LHCN-M2 (cell line): ENCODE measurements at places on chromosomes 1 and 21. TPM values are rescaled to one million over a fixed set of nuclear protein-coding genes. Genes with fewer than 3 reads are reported as not detected.

Gene FAM72C
- 0.13 and 1.8 TPM in 2 replicates for total RNA-seq

DNA sequence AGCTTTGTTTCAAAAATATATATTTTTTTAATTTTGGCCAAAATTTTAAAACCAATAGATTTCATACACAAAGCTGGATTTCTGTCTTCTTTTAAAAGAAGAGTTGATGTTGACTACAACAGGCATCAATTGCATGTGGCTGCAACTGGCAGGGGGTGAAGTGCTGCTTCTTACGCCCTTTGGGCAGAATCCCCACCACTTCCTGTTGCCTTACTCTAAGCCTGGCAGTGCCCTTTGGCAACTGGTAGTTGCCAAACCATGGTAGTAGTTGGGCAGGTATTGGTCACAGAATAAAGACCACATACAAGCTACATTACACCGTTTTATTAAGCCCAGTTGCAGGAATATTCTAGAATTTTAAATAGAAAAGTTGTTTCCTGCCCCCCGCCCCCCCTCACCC is 17.0 kb downstream of the LAMC2 start:
- DNase-seq = no peak

GRCh38 chr1:179786815-179787685 is 44.0 kb downstream of the FAM163A start:
- no peak for DNase-seq

DNA sequence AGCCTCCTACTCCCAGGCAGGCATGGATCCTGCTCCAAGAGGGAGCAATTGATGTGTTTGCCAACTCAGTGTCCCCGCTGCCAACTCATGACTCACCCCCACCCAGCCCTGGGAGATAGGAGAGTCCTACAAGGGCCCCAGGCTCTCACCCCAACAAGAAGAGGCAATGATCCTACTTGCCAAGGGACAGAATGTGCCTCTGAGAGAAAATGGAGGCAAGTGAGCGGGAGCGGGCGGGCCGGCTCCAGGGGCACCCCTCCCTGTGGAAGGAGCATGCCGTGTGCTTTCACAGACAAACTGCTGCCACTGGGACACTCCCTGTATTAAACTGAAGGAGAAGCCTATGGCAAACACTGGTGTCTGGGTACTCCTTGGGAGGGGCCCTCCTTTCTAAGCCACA is 16.7 kb downstream of the PKP1 start:
- DNase-seq = peak; percentile 46

DNA sequence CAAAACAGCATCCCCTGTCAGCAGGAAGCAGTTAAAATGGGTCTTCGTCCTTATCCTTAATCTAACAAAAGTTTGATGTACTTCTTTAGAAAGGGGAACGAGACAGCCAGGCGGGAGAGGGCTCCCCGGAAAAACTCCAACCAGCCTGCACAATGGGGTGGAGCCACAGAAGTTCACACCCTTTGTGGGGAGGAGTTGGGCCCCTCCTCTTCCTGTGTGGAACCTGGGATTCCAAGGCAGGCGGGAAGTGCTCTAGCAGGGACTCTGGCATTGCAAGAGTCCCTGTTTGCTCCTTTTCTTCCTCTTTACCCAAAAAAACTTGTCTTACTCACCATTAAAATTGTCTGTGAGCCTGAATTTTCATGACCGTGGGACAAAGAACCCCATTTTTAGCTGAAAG is 47.7 kb downstream of the FCRL5 start:
- DNase-seq = no peak

Gene RIMKLA
- not detected in 2 replicates for total RNA-seq

Gene SLC30A10
- total RNA-seq = not detected in 2 replicates

DNA sequence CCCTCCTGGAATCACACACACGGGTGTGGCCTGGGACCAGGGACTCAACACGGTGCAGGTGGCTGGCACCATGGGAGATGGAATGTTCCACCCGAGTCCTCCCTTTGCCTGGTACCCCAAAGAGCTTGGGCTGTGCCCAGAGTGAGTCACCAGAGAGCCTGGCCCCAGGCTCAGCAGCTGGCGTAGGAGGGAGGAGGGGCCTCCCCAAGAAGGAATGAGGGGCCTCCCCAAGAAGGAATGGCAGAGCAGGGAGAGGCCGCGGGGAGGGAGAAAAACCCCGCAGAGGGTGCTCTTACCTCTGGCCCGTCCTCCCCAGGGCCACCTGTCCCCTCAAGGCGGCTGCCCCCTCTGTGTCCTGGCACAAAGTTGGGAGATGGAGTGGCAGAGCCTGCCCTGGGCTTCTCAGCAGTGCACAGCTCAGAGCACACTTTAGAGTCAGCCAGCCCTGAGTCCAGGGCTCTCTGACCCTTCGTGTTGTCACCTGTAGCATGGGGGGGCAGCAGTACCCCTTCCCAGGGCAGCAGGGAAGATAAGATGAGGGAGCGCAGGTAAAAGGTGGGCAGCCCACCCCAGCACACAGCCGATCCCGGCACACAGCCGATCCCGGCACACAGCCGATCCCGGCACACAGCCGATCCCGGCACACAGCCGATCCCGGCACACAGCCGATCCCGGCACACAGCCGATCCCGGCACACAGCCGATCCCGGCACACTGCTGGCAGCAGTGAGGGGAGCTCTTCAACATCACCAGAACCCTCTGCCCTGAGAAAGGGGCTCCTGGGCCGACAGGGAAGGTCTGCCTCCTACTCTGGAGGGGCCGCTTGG is 20.2 kb upstream of the KCNAB2 start:
- DNase-seq = peak; percentile 54

GRCh38 chr21:44699502-44700001 is 2.6 kb downstream of the KRTAP10-12 start:
- DNase-seq = no peak

DNA sequence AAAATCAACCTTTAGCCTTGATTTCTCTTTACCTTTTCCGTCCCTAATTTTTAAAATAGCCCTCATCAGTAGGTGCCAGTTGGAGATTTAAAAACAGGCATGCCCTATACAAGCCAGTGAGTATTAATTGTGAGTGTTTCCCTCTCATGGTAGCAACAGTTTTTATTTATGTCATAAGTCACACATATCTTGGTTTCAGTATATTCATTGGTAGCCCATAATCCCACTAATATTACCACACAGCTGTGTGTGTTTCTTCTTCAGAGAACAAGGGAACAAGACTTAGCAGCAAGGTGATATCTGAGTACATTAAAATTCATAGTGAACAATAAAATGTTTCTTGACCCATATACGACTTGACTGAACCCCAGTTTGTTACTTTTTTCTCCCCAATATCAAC is 68.6 kb upstream of the HSPA13 start:
- no peak for DNase-seq

DNA sequence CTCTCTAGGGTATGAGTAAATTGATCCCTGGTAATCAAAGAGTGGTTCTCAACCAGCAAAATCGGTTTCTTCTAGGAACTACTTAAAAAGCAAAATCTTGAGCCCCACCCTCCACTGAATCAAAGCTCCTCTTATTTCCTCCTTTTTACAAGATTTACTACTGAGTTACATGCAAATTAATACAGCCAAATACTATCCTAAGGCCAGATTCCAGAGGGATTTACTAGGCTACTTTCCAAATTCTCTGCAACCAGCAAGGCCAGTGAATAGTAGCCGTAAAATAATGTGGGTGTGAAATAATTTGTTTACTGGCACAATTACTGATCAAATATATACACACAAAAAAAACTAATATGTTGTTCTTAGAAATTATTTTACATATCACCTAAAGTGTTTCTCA is 1583.8 kb downstream of the NCAM2 start:
- no peak for DNase-seq

DNA sequence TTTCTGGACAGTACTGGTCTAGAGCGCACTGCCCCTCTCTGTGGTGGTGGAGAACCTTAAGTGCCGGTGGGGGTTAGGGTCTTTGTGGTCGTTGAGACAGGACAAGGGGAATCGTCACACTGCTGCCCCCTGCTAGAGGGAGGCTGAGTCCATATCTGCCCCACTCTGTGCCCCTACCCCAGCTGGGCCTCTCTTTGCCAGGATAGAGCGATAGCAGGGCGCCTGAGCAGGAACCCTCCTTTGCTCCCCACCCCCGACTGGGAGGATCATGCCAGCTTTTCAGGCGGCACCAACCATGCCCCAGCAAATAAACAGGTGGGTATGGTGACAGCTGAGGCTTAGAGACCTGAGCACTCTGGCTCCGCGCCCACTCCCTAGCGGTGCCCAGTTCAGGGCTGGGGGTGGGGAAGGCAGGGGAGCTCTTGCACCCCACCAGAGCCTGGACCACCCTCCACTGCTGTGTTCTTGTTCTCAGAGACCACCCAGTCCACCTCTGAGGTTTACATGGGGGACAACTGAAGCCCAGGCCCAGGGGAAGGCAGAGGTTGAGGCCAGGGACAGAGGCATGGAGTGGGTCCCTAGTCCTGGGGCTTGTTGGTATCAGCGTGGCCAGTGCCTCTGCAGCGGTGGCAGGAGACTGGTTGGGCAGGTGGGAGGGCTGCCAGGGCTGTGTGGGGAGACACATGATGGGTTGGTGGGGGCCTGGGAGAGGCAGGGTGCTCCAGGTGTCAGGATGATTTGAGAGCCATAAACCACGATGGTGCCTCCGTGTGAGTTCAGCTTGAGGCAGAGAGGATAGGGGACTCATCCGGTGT is 1.6 kb downstream of the PADI2 start:
- DNase-seq = no peak

Gene CFHR1
- total RNA-seq = not detected in 2 replicates

GRCh38 chr1:70085521-70085920 is 119.9 kb downstream of the LRRC40 start:
- no peak for DNase-seq

DNA sequence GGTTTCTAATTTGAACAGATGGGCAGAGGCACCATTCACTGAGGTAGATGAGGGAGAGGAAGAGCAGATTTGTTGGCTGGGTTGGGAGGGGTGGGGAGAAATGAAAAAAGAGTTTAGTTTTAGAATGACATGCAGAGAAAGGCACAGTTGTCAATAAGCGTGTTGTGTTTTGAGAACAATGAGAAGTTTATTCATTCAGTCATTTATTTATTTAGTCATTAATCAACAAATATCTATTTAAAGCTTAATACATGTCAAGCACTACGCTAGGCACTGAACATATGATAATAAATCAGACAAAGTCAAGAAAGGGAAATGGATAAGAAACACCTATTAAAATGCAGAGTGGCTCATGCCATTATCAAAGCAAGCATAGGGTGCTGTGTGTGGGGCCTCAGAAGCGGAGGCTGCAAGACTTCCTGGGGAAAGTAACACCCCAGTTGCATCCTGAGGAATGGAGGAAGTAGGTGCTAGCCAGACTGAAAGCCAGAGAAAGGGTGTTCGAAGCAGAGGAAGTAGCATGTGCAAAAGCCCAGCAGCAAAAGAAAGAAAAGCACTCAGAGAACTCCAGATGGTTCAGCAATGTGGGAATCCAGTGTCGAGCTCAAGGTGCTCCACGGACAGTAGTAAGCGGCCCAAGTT is 114.1 kb downstream of the RNF220 start:
- no peak for DNase-seq

Gene BRDT
- not detected in 2 replicates for total RNA-seq

Gene ADAMTS4
- 5.0 and 5.4 TPM in 2 replicates for total RNA-seq

Gene COL24A1
- 0.26 and 0.34 TPM in 2 replicates for total RNA-seq

DNA sequence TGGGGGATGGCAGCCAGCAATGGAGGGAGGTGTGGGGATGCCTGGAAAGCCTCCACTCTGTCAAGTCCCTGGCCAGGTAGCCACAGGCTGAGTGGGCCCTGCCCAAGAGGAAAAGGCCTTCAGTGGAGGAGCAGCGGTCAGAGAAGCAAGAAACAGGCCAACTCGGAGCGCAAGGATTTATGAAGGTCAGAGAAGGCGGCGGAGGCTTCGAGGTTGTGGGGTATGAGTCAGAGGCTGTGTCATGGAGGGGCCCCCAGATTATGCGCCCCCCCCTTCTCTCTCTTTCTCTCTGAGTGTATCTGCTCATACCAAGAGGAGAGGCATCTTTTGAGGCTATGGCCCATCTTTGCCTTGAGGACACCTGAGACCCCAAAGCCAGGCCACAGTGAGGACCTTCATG is 99.5 kb downstream of the CASZ1 start:
- no peak for DNase-seq

Gene PAQR6
- total RNA-seq = 0.83 and 1.8 TPM in 2 replicates

Gene KANK4
- 0.06 and 0.26 TPM in 2 replicates for total RNA-seq

- peak; percentile 11 for DNase-seq
Measured at GRCh38 chr1:180311011-180311730, 81.1 kb downstream of the LHX4 start.

DNA sequence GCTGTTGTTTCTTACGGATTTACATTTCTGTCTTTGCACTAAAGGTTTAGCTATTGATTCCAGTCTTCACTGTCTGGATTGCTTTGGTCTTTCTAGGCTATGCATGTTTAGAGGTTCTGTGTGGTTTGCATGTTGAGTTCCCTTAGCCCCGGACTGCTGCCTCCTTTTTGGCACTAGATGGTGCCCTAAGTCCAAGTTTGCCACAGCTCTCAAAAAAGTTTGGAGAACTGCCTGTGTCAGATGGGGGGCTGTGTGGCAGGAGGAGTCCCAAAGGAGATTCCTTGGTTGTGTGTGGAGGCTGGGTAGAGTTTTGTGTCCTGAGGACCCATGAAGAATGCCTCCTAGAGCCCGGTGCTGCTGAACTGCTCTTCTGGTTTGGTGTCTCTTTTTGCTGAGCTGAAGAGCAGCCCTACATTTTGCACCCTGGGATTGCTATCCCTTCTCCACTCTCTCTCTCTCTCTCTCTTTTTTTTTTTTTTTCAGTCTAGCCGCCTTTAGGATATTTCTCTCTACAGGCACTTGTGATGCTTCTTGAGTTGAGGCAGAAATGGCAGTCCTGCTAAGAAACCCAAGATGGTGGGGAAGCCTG is 74.4 kb downstream of the PTGS2 start:
- DNase-seq = no peak

Gene RYR2
- 0.06 TPM in 1 of 2 replicates, not detected in the other for total RNA-seq

DNA sequence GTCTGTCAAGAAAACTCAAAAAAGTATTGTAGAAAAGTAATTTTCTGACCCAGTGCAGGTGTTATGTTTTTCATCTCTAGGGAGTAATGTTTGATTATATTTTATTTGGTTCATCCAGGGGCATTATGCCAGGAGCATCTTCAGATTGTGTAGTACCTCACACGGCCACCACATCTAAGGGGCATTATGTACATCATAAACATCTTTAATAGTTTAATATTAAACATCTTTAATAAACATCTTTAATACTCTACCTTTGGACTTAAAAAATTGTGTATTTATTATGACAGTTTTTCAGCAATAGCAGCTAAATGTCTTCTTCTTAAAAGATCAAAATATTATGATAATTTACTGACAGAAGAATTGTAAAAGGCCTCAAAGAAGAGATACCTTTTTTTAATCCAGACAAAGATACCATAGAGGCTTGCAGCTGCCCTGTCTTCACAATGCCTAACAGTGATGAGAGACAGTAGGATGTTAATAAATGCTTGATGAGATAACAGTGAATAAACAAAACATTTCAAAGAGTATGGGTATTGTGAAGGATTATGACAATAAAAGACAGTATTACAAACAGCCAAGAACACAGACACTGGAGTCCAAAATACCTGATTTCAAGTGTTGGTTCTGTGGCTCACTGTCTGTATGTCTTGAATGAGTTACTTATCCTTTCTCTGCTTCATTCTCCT is 240.9 kb upstream of the ADGRL2 start:
- DNase-seq = no peak

Gene NPHP4
- 4.5 and 4.7 TPM in 2 replicates for total RNA-seq

DNA sequence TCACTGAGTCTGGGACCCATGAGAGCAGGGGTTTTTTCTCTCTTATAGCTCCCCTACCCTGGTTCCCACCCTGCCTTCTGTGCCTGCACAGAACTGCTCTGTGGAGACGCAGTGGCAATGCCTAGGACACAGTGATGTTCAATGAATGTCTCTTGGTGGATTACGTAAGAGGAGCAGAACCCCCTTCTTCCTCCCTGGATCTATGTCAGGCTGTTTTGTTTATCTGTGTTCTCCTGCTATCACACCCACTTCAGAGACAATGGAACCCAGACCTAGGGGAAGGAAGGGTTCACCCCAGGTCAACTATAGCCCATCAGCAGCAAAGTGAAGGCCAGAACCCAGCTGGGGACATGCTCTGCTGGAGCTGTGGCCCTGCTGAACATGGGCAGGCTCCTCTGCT is 2.0 kb downstream of the HPCAL4 start:
- no peak for DNase-seq
